Placental epithelial cell (primary cell): ENCODE measurements at places on chromosomes 12 and 14. TPM values are rescaled to one million over a fixed set of nuclear protein-coding genes. Genes with fewer than 3 reads are reported as not detected.

Gene TGM1
- 33.4 and 35.4 TPM in 2 replicates for total RNA-seq

Gene BEGAIN
- 1.4 and 1.6 TPM in 2 replicates for total RNA-seq

Gene PYGL
- total RNA-seq: 197 and 298 TPM in 2 replicates

Gene CTDSP2
- total RNA-seq: 51.9 and 76.6 TPM in 2 replicates

Gene ITPK1
- total RNA-seq: 17.3 and 43.5 TPM in 2 replicates

Gene SDR9C7
- total RNA-seq: under 0.01 TPM in 1 of 2 replicates, not detected in the other

Gene LRTM2
- 0.11 TPM in 1 of 2 replicates, not detected in the other for total RNA-seq

Gene RD3L
- total RNA-seq: not detected in 2 replicates

Gene CDC42BPB
- total RNA-seq: 85.7 and 101 TPM in 2 replicates

Gene ANKS1B
- total RNA-seq: 3.9 and 8.0 TPM in 2 replicates

Gene STYK1
- 22.0 and 31.2 TPM in 2 replicates for total RNA-seq

Gene LHX5
- under 0.01 and 1.2 TPM in 2 replicates for total RNA-seq

Gene TAS2R9
- not detected in 2 replicates for total RNA-seq

Gene IL26
- total RNA-seq: not detected in 2 replicates

Gene VDR
- 3.1 and 13.6 TPM in 2 replicates for total RNA-seq

Gene CLEC4D
- total RNA-seq: not detected in 2 replicates
